ENCODE measurements at places on chromosomes 16 and 17.
A peak's percentile ranks its signal among the peaks of the same experiment; 100 is the strongest.

- no peak for DNase-seq
These were observed 196.4 kb upstream of the KCNJ16 start for GRCh38 chr17:69878661-69879060.

- DNase-seq, result no peak
These were observed 31.0 kb upstream of the KCNJ2 start for GRCh38 chr17:70138291-70138865.

DNA sequence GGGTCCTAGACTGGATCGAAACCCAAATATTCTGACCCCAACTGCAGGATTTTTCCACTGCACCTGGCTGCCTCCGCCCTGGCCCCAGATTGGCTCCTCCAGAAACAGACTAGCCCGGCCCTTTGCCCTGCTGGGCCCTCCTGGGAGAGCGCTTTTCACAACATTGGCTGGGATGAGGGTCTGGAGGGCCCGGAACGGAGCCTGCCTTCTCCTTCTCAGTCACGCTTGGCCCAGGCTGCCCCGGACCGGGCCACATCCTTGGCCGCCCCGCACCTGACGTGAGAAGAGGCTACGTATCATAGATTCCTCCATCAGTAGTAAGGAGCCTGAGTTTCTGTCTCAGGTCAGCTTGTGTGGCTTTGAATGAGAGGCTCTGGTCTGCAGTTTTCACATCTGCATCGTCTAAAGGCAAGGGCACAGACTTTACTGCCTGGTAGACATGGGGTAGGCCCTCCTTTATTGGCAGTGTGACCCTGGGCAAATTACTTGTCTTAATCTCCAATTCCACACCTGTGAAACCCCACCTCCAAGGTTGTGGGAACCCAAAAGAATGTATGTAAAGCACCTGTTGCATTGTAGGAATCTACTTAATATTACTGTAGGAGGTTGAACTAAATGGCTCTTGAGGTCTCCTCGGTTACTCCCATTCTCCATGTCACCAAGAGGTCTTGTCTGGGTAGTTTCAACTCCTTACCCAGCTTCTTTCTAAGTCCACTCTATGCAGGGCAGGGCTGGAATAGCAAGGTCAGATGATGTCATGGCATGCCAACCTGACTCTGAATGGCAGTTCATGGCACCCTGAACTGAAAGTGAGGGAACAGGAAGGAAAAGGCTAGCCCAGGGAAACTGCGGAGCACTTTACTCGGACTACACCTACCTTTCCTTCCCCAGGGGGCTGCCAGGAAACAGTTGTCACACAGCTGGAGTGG lies 661 bp downstream of the LRRC3C start:
- DNase-seq, result no peak

- DNase-seq, result no peak
These were observed 69.6 kb upstream of the RCVRN start for GRCh38 chr17:9974448-9975381.

GRCh38 chr16:64450177-64450576 lies 671.7 kb downstream of the CDH11 start:
- no peak for DNase-seq

GRCh38 chr17:72116661-72117521 lies 3.9 kb upstream of the SOX9 start:
- DNase-seq, result no peak

- no peak for DNase-seq
These were observed 33.1 kb upstream of the HERPUD1 start for GRCh38 chr16:56898847-56899246.

- no peak for DNase-seq
These were observed 39.0 kb downstream of the NEUROD2 start for GRCh38 chr17:39568702-39569101.

DNA sequence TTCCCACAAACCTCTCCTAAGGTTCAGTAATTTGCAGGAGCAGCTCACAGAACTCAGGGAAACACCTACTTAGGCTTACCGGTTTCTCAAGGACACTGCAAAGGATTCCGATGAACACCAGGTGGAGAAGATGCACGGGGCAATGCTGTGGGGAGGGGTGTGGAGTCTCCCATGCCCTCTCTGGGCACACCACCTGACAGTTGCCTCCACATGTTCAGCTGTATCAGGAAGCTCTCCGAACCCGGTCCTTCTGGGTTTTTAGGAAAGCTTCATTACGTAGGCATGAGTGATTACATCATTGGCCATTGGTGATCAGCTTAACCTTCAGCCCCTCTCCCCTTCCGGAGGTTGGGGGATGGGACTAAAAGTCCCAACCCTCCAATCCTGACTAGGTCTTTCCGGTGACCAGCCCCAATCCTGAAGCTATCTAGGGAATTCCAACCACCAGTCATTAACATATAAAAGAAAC lies 21.6 kb downstream of the C17orf58 start:
- DNase-seq, result no peak

DNA sequence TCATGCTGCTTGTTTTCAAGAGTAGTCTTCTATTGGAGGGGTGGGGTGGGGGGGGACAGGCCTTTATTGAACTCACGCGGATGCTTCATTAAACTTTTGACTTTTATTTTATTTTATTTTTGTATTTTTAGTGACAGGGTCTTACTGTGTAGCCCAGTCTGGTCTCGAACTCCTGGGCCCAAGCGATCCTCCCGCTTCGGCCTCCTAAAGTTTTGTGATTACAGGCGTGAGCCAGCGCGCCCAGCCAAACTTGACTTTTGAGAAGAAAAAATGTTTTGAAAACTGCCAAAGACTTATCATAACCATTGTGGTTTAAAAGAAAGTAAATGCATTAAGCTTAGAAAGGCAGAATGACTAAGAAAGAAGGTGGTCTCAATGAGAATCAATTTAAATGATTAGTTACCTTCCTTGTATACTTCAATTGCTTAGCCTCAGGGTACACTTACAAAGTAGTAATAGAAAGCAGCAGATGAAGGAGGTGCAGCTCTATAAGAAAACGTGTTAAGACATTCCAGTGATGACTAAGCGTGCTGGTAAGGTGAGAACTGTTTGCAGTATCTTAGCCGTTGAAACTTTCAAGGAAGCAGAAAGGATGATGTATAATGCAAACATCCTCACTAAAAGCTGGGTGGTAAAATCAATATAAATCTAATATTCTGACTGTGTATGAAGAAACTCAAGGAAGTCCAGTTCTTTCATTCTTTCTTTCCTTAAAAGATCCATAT lies 1.2 kb downstream of the AP2B1 start:
- no peak for DNase-seq

- DNase-seq, result no peak
These were observed 11.7 kb upstream of the MNT start for GRCh38 chr17:2412561-2413021.

DNA sequence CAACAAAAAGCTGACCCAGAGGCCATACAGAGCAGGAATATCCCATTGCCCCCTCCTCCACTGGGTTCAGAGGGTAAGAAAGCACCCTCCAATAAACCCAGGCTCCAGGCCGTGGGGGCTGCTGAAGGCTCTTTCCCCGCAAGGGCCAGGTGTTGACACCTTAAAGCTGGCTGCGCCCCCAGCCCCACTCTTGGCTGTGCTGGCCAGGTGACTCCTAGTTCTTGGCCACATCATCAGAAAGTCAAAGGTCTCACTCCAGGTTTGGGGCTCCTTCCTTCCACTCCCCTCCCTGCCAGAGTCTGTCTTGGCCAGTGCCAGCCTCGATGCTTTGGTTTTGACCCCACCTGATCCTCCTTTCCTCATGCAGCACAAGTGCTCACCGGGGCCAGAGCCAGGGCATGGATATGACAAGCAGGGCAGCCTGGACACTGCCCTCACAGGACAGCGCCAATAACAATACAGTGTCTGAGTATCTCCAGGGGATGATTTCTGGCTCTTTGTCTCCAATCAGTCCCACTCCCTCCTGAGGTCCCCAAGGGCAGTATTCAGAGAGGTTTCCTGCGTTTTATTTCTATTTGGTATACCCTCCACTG lies 8.2 kb downstream of the SLC46A1 start:
- no peak for DNase-seq

- DNase-seq, result no peak
These were observed 10.6 kb upstream of the HOXB2 start for GRCh38 chr17:48555258-48556228.

DNA sequence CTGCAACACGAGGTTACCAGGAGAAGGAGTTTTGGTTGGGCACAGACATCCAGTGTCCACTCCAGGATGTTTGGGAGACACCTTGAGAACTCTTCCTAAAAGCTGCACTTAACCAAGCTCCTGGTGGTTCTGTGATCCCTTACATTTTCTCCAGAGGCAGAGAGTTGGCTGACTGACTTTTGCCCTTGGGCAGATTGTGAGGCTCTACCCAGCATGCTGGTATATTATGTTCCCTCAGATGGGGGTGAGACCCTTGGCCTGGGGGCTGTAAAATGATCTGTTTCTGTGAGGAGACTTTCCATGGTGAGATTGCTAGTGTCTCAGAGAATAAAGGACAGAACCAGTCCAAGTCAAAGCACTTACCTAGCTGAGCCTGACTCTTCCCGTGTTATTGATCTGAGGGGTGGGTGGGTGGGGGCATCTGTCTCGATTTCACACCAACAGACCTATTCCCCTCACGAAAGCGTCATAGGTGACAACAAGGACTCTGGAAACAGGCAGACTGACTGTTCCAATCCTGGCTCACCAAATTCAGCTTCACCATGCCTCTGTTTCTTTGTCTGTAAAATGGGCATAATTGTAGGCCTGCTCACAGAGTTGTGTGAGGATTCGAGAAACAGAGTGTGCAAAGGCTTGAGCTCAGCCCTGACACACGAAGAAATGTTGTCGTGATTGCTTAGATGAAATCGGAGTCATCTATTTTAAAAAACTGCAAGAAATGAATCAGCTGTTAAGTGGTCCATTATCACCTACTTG lies 12.2 kb downstream of the USB1 start:
- DNase-seq, result no peak

DNA sequence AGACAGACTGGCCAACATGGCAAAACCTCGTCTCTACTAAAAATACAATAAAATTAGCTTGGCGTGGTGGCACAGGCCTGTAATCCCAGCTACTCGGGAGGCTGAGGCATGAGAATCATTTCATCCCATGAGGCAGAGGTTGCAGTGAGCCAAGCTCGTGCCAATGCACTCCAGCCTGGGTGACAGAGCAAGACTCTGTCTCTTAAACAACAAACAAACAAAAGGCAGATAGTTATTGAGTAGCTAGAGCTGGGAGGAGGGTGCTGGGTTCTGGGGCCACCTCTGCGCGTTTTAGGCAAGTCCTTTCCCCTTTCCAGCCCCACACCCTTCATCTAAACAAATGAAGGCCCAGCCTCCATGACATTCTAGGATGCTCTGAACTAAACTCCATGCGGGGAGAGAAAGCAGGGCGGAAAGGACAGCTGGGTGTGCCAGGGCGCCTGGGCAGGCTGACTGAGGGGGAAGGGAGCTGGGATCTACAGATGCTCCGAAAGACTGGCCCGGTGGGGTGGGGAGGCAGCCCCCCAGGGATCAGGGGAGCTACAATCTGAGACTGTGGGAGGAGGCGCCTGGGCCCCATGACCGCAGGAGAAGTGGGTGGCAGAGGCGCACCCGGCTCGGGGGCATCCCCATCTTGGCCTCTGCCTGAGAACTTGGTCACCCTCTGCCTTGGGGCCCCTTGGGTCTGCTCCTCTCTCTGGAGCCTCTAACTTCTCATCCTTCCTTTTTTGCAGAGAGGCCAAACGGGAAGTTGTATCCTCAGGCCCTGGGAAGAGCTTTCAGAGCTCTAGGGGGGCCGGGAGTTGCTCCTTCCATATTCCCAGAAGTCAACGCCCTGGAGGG lies 910 bp downstream of the ITGAL start:
- DNase-seq, result peak; percentile 38

DNA sequence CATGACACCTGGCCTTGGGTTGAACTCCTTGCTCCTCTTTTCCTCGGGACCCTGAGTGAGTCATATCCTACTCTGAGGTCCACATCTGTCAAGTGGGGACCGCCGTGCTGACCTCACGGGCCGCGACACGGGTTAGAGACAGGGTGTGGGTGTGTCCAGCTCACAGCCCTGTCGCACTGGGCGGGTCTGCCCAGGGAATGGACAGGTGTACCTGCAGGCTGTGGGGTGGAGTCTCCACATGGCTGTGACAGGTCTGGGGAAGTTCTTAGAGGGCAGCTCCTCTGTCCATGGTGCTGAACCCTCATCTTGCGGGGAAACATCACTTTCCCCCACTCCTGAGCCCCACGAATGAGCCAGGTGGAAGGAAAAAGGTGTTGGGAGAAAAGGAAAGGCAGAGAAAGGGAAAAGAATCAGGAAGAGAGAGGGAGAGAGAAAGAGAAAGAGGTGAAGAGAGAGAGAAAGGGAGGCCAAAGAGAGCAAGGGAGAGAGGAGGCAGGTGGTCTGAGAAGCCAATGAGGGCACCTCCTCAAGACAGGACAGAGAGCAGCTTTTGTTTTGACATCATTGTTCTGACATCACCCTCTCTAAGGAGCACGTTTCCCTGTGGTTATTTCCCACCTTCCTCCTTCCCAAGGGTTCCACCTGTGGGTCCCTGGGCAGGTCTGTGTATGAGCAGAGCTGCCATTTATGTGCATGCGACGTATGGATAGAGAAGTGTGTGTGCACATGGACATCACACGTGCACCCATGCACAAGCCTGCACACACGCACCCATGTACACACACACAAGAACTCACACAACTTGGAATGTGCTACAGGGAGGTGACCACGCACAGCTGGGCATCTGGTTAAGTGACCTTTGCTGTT lies 32.6 kb upstream of the CBFA2T3 start:
- DNase-seq, result no peak

GRCh38 chr17:31488264-31488981 lies 96.9 kb downstream of the RAB11FIP4 start:
- no peak for DNase-seq

DNA sequence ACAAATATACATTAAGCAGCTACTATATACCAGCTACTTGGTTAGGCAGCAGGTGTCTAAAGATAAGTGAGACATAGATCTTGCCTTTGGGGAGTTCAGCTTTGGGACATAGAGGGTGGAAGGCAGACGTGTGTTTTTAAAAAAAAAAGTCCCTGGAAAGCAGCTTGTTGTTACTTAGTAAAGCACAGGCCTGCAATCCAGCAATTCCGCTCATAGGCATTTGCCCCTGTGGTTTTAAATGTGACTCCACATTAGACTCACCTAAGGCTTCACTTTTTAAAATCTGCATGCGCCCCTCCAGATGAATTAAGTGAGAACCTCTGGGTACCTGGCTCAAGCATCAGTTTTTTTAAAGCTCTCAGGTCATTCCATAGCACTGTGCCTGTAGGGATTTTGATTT lies 7.2 kb upstream of the MLYCD start:
- DNase-seq, result no peak

GRCh38 chr17:81558941-81559806 lies 7.0 kb upstream of the FAAP100 start:
- no peak for DNase-seq

DNA sequence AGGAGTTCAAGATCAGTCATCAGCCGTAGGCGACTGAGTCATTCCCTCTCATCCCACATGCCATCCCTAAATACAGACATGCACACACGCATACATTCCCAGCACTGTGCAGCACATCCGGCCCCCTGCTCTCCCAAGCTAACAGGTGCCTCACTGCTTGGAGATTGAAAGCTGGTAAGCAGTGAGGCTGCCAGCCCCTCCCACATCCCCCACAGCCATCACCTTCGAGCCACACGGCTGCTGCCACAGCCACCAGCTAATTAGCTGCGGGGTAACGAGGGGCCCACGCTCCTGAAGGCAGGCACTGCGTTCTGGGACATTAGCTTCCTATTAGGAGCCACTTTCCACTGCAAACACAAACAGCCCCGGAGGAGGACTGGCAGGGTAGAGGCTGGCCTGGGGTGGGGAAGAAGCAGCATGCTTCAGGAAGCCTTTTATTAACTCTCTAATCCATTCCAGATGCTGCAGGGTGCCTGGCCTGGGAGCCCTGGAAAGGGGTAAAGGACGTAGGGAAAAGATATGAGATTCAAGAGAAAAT lies 179.6 kb downstream of the CCT6B start:
- DNase-seq, result no peak

GRCh38 chr16:56305956-56306565 lies 114.8 kb downstream of the GNAO1 start:
- no peak for DNase-seq

- DNase-seq, result no peak
These were observed 12.0 kb downstream of the MYO18A start for GRCh38 chr17:29168079-29168758.
